ENCODE measurements at places on chromosomes 12 and 14. TPM values are rescaled to one million over a fixed set of nuclear protein-coding genes. Genes with fewer than 3 reads are reported as not detected.

Gene TIMM9
- 70.3 TPM for total RNA-seq

Gene SAMD15
- total RNA-seq, result 0.55 TPM

Gene NOVA1
- 23.2 TPM for total RNA-seq

Gene NTN4
- total RNA-seq, result 7.2 TPM

Gene CLEC2A
- not detected for total RNA-seq

Gene NPFF
- not detected for total RNA-seq

Gene TTC8
- total RNA-seq, result 32.1 TPM

Gene KIF5A
- total RNA-seq, result 3.6 TPM

- H3K27ac ChIP-seq, result no peak overlapping the region
- no peak overlapping the region for H3K4me3 ChIP-seq
- H3K4me1 ChIP-seq, result no peaks in the 10 kb centered on the region
- H3K27me3 ChIP-seq, result no peaks in the 10 kb centered on the region
- DNase-seq, result no peak
Observed at GRCh38 chr14:79514700-79515099, 696.6 kb downstream of the DIO2 start.

- peak overlapping the region; percentile 96 for H3K27ac ChIP-seq
- H3K36me3 ChIP-seq, result peaks cover 27% of the 10 kb centered on the region
- H3K27me3 ChIP-seq, result no peaks in the 10 kb centered on the region
- DNase-seq, result no peak
- H3K4me3 ChIP-seq, result peak overlapping the region; percentile 77
- H3K4me1 ChIP-seq, result peaks cover 25% of the 10 kb centered on the region
Observed at GRCh38 chr12:113184098-113184899, 979 bp downstream of the DDX54 start.

GRCh38 chr12:126027825-126028224, 962.6 kb downstream of the AACS start:
- H3K4me1 ChIP-seq, result no peaks in the 10 kb centered on the region
- no peaks in the 10 kb centered on the region for H3K36me3 ChIP-seq
- H3K27me3 ChIP-seq, result no peaks in the 10 kb centered on the region

- no peak overlapping the region for H3K27ac ChIP-seq
- DNase-seq, result no peak
- H3K4me3 ChIP-seq, result no peak overlapping the region
- H3K4me1 ChIP-seq, result no peaks in the 10 kb centered on the region
Observed at GRCh38 chr12:109822416-109822815, 10.8 kb downstream of the TRPV4 start.

Measured in sigmoid colon (tissue), 7 donors.